A549 treated with GW870086 at 1 μM for 4 hours (cell line): ENCODE measurements at places on chromosomes 4 and X. TPM values are rescaled to one million over a fixed set of nuclear protein-coding genes. Genes with fewer than 3 reads are reported as not detected.

EMCN gene
- total RNA-seq = not detected in 5 replicates

SERPINA7 gene
- total RNA-seq = not detected in 5 replicates

FGF16 gene
- total RNA-seq = not detected in 5 replicates

EDA2R gene
- 10.5 to 13.5 TPM (median 12.3 TPM) in 5 replicates for total RNA-seq

CTAG1A gene
- not detected in 5 replicates for total RNA-seq

ESX1 gene
- total RNA-seq = 0.10 to 0.16 TPM (median 0.16 TPM) in 3 of 5 replicates, not detected in the others

TNMD gene
- total RNA-seq = not detected in 5 replicates

TMSB15C gene
- total RNA-seq = 0.06 to 0.19 TPM (median 0.12 TPM) in 4 of 5 replicates, not detected in the other

ZNF280C gene
- total RNA-seq = 2.1 to 3.1 TPM (median 2.8 TPM) in 5 replicates

IL13RA2 gene
- 0.21 to 0.27 TPM (median 0.21 TPM) in 3 of 5 replicates, not detected in the others for total RNA-seq

PCYT1B gene
- total RNA-seq = not detected in 5 replicates

TBC1D9 gene
- total RNA-seq = 4.7 to 7.3 TPM (median 6.7 TPM) in 5 replicates

KIT gene
- total RNA-seq = not detected in 5 replicates

SLC9B1 gene
- 0.16 to 0.28 TPM in 2 of 5 replicates, not detected in the others for total RNA-seq

BCAP31 gene
- 350 to 420 TPM (median 366 TPM) in 5 replicates for total RNA-seq

SLC9A7 gene
- total RNA-seq = 7.9 to 13.7 TPM (median 10.4 TPM) in 5 replicates

MCF2 gene
- total RNA-seq = 0.06 to 0.10 TPM (median 0.06 TPM) in 3 of 5 replicates, not detected in the others
